Spleen (tissue), 13 donors: ENCODE measurements at places on chromosomes 1 and 21. TPM values are rescaled to one million over a fixed set of nuclear protein-coding genes. Genes with fewer than 3 reads are reported as not detected.

Gene CYP2J2
- total RNA-seq = not detected

- no peak for DNase-seq
These were observed 6.3 kb downstream of the TAF5L start for GRCh38 chr1:229619614-229620013.

DNA sequence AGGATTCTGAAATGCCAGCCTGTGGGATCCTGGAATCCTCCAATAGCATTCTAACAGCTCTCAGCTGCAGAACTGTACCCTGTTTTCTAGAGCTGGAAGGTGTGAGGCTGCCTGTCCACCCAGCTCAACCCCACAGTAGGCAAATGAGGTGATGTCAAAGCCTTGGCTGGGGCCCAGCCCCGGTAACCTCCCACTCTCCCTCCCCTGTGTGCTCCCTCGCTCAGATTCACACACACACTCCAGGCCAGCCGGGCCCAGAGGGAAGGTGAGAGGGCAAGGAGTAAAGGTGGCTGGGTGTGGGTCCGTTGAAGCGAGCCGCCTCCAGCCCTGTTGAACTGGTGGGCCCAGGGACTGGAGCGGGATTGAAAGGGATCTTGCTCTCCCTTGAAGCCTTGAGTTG is at the start of gene BSND:
TSS of gene BSND (plus strand) at position 257 of the 400 bp plus-strand sequence. CDS start 254 bp downstream, outside the sequence.
- no peak for DNase-seq

Gene ACTA1
- total RNA-seq = not detected

Gene IL23R
- 0.68 TPM for total RNA-seq

Gene RAB25
- 0.50 TPM for total RNA-seq

Gene GNAT2
- not detected for total RNA-seq

DNA sequence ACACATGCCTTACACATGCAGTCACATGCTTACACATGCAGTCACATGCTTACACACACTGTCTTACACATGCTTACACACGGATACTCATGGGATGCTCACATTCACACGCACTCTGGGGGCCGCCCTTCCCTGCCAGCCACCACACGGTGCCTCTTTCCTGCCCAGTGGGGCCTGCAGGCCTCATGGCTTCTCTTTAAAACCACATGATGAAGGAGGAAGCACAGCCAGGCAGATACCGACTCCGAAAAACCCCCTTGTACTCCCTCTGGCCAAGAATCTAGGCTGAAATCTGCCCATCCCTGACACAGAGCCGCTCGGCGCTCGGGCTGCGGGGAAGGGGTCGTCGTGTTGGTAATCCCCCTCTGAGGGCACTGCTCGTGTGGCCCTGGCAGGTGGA is 113.0 kb downstream of the PRDM16 start:
- no peak for DNase-seq

GRCh38 chr1:22122273-22123070 is 20.4 kb downstream of the WNT4 start:
- DNase-seq = peak; percentile 46

GRCh38 chr1:205965036-205965884 is 22.0 kb upstream of the SLC26A9 start:
- DNase-seq = no peak

- no peak for DNase-seq
These were observed 10.9 kb downstream of the AK2 start for GRCh38 chr1:33025761-33026160.

Gene PPIAL4G
- total RNA-seq = 0.79 TPM

Gene BSND
- total RNA-seq = 0.20 TPM

DNA sequence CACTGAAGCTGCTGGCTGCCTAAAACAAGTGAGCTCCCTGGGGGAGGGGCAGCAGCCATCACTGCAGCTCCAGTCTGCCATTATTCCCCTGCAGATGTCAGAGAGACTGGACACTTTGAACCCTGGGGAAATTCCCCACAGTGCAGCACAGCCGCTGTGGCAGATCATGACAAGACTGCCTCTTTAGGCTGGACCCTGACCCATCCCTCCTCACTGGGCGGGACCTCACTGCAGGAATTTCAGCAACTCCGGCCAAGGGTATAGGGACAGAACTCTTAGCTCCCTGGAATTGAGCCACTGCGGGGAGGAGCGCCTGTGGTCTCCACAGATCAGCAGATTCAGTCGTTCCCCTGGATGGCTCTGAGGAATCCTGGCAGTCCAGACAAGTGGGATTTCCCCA is 964.6 kb downstream of the BRINP3 start:
- no peak for DNase-seq

Gene PTGFR
- total RNA-seq = 0.43 TPM

Gene CHRM3
- total RNA-seq = 3.0 TPM

- DNase-seq = no peak
These were observed 192.4 kb upstream of the JUN start for GRCh38 chr1:58976294-58976693.

Gene TNFSF18
- 0.42 TPM for total RNA-seq

GRCh38 chr1:94071976-94072375 is 49.0 kb downstream of the ABCA4 start:
- DNase-seq = no peak

GRCh38 chr1:185824106-185824505 is 89.9 kb downstream of the HMCN1 start:
- no peak for DNase-seq

GRCh38 chr1:202998836-202999750 is 8.1 kb upstream of the TMEM183A start:
- DNase-seq = no peak

DNA sequence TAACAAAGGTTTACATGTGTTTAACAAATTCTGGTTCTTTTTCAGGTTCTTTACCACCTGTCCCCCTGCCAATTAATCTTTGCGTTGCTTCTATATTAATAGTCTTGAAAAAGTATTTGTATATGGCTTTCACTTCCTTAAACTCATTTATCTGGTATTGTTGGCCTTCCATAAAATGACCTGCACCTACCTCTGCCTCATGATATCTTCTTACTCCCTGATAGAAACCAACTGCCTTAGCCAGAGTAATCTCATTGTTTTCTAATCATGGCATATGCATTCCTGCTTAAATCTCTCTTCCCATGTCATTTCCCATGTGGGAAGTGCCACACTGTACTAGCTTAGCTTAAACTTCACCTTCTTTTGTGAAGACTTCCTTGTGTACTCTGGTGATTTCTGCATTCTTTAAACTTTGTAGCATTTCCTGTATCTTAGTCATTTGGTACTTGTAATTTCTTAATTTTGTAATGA is 8.7 kb downstream of the SMG7 start:
- no peak for DNase-seq

GRCh38 chr1:32627596-32628162 is 22.7 kb downstream of the ZBTB8OS start:
- no peak for DNase-seq

DNA sequence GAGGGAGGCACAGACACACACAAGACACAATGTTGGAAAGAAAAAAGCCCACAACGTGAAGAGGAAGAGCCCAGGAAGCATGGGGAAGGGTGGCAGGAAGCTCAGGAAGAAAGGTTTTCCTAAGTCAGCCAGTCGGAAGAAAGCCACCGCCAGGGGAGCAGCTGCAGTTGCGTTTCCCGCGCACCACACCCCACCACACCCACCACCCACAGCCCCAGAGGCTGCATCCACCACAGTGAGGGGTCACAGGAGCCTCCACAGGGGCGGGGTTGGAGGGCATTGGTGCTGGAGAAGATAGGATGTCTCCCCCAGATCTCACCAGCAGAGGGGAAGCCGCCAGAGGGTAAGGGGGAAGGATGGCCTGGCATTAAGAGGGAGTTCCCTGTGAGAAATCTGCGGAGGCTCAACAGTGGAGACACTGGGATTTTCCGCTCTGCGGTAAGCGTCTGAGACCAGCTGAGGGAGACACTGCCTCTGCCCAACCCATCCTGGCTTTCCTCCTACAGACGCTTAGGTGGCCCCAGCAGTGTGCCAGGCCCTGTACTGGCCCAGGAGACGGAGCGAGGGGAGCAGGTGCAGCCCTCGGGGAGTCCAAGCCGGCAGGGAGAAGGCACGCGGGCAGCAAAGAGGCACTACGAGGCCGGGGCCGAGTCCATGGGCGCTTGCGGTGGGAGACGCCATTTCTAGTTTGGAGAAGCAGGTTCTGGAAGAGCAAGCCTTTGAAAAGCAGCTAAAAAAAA is 19.8 kb downstream of the PGLYRP3 start:
- DNase-seq = no peak

DNA sequence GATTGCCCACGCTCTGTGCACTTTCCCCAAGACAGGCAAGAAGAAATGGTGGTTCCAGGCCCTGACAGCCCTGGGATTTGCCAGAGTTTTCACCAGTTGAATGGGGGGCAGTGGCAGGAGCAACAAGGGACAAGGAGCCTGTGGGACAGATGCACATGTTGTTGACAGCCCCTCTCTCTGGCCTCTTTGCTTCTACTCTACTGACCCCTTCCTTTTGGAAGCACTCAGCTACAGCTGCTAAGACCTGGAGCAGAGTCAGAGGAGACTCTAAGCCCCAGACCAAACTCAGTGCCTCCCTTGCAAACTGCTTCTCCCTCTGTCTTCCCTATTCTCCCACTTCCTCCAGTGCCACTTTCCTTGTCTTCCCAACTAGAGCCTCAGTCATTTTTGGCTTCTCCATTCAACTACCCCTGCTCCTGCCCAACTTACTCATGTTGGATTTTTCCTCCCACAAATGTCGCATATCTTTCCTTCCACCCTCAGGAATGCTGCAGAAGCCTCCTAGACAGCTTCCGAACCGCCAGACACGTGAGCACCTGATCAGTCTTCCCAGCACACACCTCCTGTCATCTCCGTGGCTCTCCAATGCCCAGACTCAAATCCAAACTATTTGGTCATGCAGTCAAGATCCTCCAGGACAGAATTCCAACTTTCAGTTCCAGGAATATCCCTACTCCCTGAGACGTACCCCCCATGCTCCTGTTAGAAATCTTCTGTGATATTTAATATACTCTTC is 9.1 kb downstream of the INKA2 start:
- no peak for DNase-seq

GRCh38 chr1:9238134-9238533 is 3.6 kb downstream of the H6PD start:
- DNase-seq = no peak

DNA sequence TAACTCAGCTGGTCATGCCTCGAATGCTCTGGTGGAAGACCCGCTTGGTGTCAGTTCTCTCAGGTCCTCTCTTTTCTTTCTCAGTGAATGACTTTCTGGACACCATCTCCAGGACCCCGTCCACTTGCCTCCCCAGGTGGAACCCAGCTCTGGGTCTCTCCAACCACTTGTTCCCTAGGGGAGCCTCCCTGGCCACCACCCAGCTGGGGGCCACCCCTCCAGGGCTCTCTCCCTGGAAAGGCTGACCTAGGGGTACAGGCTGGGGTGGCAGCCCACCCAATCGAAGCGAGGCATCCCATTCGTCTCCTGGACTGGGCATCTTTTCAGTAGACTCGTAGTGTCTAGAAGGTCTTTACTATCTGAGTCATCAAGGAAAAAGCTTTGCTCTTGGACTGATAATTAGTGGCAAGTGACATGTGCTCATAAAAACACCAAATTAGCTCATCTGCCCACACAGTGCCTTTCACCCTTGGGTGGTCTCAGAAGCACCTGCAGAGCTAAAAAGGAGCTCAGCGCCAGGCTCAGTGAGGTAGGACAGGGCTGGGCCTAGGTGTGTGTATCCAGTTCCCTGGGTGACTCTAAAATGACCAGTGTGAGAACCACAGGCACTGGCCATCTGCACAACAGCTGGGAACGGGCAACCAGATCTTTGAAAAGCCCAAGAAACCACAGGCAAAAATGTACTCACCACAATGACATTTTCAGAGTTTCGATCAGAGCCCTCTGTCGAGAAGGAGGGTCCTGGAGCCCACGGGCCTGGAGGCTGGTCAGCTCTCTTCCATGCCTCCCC is 2.4 kb upstream of the PDXK start:
- DNase-seq = no peak

Gene PEX14
- total RNA-seq = 13.8 TPM

DNA sequence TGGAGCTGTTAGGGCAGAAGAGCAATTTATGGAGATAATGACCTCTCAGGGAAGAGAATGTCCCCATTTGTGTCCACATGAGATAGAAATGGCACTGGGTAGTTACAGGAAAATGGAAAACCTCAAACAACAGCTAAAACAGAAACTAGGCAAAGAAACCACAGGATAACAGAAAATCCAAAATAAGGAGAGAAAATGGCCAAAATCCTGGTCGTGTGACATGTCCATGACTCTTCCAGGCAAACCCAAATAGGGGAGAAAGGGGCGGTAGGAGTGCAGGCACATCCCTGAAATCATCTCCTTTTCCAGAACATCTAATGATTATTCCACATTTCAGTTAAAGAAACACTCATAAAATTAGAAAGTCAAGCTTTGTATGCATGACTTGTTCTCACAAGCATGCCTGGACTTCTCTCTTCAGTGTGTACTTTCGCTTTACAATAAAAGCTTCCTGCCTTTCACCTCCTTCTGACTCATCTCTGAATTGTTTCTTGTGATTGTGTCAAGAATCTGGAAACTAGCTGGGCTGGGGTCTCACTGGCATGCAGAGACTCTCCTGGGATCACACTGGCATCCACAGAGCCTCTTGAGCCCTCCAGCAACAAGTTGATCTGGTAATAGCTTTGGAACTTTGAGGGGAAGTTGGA is 171.4 kb upstream of the ZP4 start:
- DNase-seq = no peak

GRCh38 chr1:185934476-185935189 is 200.4 kb downstream of the HMCN1 start:
- DNase-seq = no peak

Gene GBP7
- total RNA-seq = not detected

GRCh38 chr1:223748405-223748772 is 36.0 kb downstream of the CAPN2 start:
- no peak for DNase-seq
